ENCODE measurements at places on chromosomes 11 and 22.

DNA sequence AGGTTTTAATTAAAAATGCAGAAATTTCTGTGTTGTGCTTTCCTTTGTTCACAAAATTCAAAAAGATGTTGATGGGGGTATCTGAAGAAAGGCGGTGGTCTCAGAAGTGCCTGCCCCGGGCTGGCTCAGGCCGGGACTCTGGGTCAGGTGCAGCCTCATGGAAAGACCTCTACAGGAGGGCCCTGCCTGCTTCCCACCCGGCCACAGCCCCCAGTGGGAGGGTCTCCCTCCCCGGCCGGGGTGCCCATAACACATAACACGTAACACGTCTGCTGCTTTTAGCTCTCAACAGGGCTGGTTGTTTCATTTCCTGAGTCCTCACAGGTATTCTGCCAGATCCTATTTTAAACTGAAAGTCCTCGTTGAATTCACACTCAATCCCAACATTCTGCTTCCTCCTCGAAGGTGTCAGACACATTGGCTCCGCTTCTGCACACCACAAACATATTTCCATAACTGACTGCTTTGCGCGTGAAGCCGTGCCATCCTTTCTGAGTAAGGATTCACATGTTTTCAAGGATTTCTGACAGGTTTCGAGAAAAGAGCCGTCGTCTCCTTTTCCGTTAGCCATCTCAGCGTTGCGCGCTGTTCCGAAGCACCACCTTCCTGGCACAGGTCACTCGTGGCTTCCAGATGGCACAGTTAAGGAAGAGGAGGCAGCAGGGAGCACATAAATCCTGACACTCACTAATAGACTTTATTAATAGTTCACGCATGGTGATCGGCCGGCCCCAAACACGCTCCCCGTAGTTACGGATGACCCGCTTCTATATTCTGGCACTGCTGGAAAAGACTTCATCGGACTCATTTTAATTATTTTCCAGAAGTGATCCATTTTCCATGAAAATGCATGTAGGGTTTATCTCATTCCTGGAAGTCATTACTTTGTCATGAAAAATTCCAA, 569.3 kb downstream of the BRD1 start:
- no peak for DNase-seq

DNA sequence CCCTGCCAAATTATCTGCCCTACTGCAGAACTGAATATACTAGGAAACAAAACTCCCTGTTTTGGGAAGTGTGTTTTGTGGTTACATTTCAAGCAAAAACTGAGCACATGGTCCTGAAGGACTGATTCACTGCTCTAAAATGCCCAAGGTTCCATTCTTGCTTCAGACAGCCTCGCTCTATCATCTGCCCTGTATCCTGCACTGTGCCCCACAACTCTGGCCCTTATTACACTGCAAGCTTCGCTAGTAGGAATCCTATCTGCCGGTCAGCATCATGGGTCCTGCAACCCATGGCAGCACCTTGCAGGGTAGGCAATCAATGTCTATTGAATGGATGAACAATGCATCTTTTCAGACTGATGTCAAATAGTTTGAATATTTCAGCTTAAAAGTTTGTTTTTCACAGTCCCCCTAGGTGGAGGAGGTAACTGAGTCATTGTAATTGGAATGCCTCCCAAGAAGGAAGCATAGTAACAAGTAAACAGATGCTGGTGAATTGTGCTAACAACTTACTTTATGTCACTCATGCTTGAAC, 21.3 kb downstream of the LAYN start:
- DNase-seq: no peak

GRCh38 chr11:9264316-9265210, 587 bp downstream of the DENND5A start:
- DNase-seq: peak; percentile 93

DNA sequence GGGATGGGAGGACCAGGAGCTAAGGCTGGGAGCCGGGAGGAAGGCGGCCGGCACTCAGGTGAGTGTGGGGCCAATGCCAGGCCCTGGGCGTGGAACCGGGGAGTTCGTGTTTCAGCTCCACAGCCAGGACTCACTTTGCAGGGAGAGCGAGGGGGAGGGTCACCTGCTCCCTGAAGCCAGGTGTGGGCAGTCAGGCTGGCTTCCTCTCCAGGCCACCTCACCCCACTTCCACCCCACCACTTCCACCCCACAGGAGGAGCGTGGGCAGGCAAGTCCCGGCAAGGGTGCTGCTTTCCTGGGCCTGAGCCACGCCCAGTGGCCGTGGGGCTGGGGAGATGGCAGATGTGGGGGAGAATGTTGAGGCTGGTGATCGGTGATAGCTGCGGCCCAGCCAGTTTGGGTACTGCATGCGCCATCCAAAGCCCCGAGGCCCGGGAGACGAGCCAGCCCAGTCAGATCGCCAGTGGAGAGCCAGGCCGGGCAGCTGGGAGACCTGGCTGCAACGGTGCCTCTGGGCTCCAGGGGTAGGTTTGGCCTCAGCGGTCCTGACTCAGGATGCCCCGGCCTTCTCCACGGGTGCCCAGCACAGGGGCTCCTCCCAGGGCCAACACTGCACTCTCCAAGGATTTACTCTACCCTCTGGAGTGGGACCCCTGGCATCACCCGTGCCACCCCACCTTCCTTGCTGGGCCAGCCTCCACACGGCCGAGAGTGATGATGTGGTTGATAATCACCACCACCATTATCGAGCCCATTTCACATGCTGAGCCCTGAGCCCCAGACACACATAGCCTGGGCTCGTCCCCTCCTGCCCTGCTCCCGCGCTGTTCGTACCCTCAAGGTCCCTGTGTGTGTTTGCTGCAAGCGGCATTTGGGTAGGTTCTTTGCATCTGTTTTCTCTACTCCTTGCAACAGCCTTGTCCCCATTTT, 93.8 kb downstream of the WNT7B start:
- DNase-seq: no peak

DNA sequence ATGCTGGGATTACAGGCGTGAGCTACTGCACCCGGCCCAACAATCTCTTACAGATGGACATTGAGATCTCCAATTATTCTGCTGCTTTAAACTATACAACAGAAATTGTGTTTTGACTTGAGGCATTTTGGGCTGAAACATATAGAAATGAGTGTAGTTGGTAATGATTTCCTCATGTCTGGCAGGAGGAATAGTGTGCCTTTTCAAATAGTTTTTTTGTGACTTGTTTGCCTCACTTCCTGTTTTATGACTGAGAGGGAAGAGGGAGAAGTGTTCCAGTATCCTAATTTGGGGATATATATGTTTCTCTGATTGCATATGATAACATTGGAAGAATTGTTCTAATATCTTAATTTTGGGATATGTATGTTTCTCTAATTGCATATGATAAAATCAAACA, 40.2 kb downstream of the EP300 start:
- DNase-seq: no peak

DNA sequence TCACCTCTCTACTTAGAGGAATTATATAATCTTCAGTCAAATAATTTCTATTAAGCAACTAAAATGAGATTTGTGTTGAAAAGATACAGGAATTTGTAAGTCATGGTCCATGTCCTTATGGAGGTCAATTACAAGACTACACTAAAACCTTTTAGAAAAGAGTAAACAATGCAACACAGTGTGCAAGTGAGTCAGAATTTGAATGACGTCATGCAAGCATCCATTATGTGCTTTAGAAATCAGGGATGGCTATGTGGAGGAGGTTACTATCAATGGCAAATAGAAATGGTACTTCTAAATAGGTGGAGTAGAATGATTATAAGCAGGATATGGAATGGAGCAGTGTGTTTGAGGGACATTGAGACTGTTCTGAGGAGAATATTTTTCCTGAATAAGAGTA, 16.6 kb downstream of the OR10D3 start:
- DNase-seq: no peak

DNA sequence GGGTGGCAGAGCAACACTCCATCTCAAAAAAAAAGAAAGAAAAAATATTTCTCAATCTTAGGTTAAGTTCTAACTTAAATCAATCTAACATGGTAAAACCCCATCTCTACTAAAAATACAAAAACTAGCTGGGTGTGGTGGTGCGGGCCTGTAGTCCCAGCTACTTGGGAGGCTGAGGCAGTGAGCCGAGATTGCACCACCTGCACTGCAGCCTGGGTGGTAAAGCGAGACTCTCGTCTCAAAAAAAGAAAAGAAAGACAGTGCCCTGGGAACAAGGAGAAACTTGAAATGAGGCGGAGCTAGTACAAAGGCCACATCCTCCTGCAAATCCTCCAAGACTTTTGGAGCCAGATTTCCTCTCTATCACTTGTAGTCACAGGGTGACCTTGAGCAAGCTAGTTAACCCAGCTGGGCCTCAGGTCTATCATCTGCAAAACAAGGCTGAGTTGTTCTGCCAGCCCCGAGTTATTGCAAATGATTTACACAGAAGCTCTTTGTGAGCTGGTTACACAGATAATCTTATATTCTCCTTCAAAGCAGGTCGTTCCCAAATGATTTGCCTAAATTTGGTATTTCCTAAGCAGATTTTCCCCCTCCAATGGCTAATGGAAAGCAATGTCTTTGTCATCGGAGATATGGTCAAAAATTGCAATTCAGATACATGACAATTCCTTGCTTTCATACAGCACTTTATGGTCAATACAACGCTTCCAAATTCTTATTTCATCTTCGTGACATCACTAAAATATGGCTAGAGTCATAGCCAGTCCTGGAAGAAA, 1.9 kb downstream of the ANKRD54 start:
- peak; percentile 16 for DNase-seq

DNA sequence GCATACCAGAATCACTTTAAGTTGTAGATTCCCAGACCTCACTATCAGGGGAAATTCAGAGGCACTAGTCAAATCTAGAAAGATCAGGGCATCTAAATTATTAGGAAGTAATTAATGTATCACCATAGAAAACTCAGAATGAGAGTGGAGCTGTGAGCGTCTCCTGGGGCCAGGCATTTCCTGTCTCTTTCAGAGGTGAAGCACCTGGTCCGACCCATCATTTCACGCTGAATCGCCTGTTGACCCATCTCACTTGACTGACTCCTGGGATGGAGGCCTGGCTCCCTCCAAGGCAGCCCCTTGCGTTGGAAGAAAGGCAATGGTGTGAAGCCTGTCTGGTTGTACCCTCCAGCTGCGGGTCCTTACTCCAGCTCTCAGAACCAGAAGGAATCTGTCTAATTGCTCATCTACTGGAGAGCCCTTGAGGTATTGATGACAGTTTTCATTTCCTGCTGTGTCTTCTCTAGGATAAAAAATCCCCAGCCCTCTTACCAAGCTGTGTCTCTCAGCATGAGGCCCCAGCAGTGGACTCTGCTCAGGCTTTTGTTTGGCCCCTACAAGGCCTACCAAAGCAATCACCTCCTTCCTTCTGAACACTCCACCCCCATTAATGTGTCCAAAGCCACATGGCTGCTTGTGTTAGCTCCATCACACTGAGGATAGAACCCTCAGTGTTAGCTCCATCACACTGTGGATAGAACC, 93.2 kb upstream of the SYT13 start:
- no peak for DNase-seq

DNA sequence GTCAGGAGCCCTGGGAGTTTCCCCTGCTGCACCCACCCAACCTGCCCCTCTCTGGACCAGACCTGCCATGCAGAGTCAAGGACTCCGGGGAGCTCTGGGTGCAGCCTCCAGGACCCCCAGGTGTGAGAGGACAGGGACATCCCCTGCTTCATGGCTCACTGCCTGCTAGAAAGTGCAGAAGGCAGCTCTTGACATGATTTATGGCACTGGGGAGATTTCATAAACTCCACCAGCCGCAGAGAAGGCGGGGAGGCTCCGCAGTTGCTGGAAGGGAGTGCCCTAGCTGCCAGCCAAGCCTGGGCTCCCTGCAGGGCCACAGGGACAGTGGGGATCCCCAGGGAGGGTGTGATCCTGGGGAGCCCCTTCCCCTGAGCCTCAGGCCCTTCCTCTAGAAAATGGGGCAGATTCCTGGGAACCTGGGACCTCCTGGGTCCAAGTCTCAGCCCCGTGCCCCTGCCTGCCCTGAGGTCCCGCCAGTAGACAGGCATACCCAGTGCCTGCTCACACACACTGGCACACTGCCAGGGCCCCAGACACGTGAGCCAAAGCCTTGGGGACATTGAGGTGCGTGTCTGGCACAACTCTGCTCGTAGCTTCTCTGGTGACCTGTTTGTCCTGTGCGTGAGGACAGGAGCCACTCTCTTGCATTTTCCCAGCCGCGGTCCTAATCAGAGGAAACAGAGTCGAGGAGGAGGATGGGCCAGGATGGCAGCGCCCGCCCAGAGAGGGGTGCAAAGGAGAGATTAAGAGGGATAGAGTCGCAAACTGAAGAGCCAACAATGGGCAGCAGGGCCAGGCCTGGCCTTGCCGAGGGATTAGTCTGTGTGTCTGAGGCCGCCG, 13.8 kb downstream of the CABP7 start:
- no peak for DNase-seq

- DNase-seq: no peak
These were observed 12.5 kb downstream of the MUC6 start for GRCh38 chr11:1023811-1024596.
